Ascending aorta (tissue), 2 donors: ENCODE measurements at places on chromosomes 5 and 9.

GRCh38 chr5:73672132-73672531 is 46.1 kb downstream of the ARHGEF28 start:
- no peak for DNase-seq

DNA sequence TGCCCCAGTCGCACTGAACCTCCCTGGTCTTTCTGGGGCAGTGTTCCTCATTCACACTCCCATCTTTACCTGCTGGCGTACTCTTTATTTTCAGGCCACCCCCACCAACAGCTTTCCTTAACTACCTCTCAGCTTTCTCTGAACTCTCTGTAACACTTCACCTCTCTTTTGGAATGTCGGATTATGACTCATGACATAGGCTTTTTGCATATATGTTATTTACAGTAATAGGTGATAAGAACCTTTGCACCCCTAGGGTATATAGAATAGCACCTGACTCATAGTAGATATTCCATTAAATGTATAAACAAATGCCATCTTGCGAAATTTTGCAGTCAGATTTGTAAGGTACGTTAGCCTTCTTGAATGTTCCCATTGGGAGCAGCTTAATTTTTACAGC is 52.9 kb upstream of the MIER3 start:
- DNase-seq: no peak

DNA sequence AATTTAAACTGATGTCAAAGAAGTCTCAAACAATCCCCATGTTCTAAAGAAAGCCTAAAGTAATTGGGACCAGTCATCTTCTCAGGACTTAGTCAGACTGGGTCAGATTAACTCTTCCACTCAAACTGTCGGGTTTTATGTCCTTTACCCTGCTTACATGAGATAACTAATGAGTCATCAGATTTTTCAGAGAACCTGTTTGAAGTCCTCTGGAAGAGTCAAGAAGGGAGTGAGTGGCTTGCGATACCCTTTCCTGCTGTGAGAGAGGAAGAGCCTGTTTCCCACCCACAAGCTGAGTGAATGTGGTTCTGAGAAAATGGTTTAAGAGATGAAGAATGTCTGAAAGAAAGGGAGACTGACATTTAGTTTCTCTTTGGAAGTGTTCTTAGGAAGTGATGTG is 1866.7 kb upstream of the C9orf72 start:
- no peak for DNase-seq

GRCh38 chr5:59099270-59099994 is 516.6 kb downstream of the RAB3C start:
- no peak for DNase-seq

DNA sequence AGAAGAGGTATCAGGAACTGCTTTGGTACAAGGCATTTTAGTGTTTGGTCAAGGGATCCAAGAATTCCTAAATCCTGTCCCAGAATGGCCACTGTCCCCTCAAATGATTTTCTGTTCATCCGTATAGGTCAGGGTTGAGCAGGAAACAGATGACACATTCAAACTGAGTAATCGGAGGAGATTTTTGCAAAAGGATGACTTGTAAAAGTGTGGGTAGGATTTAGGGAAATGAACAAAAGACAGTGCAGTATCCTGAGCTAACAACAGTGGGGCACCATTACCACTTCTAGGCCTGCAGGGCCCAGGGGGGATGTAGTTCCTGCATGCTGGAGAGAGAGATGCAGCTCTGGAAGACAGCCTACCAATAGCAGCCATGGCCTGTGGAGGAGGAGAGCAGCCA is 290.1 kb downstream of the ZSWIM6 start:
- DNase-seq: no peak

GRCh38 chr5:30331534-30331933 is 862.0 kb upstream of the CDH6 start:
- DNase-seq: no peak

DNA sequence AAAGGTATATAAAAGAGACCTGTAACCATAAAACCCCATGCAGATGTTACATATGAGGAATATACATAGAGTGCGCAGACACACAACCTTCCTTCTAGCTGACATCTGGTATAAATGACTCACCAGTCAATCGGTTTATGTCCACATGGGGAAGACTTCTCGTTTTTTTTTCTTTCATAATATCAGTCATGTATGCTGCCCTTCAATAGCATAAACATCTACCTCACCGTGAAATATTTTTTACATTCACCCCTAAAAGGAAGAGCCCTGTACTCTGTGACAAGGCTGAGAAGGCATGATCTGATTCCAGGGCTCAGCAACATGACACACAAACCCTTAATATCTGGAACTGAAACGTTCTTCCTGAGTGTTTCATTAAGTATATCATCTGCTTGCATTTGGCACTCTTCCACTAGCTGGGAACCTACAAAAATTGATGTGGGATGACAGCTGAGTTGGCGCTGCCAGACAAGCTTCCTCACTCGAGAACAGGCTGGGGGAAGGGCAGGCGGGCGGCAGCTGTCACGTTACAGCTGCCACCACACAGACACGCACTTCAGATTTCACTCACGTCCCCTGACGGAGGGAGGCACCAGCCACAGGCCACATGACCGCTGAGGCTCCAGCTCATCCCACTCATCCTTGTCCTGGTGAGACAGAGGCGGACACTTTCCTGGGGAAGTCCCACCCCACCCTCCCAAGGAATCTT is 74.2 kb downstream of the SHB start:
- DNase-seq: peak; percentile 80

DNA sequence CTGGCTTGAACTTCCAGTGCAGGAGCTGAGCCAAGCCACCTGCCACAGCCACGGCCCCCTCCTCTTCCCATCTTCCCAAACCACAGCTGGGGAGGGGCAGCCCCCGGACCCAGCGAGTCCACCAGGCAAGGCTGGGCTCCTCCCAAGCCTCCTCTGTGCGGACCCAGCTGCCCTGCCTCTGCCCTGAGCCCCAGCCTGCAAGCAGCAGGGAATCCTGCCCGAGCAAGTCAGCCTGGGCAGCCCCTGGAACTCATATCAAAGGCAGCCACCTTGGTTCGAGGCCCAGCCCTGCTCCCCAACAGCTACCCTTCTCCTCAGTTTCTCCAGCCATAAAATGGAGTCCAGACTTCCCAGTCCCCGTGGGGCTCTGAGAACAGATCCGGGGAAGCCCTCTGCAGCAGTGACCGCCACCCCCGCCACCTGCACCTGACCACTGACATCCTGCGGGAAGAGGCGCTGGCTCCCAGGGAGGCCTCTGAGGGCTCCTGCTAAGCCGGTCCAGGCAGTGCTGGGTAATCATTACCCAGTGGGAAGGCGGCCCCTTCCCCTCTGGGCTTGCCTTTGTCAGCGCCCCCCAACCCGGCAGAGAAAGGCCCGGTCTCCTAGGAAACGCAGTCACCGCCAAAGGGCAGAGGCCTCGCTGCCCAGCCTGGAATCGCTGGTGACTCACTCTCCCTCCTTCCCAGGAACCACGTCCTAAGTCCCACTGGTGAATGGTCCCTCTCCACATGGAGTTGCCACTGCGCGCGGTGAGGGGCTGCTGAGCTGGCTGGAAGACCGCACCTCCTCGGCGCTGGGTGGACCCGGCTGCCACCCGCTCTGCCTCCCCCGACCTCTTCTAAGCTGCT is 1.5 kb downstream of the VAV2 start:
- peak; percentile 80 for DNase-seq

DNA sequence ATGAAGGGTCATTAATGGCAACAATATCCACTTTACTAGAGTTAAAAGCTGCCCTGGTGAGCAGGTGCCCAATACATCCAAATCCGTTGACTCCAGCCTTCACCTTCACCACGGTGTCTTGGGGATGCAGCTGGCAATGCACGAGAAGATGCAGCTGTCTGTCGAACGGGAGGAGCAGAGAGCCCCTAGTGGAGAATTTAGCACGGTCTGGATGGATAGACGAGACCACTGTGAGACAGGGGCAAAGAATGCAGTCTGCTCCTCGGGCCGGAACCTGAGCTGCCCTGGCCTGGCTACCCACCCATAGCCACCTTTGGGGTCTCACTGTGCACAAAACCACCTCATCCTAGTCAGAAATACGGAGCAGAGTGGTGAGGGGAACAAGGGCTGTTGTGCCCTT is 35.1 kb downstream of the ADRA1B start:
- DNase-seq: no peak

DNA sequence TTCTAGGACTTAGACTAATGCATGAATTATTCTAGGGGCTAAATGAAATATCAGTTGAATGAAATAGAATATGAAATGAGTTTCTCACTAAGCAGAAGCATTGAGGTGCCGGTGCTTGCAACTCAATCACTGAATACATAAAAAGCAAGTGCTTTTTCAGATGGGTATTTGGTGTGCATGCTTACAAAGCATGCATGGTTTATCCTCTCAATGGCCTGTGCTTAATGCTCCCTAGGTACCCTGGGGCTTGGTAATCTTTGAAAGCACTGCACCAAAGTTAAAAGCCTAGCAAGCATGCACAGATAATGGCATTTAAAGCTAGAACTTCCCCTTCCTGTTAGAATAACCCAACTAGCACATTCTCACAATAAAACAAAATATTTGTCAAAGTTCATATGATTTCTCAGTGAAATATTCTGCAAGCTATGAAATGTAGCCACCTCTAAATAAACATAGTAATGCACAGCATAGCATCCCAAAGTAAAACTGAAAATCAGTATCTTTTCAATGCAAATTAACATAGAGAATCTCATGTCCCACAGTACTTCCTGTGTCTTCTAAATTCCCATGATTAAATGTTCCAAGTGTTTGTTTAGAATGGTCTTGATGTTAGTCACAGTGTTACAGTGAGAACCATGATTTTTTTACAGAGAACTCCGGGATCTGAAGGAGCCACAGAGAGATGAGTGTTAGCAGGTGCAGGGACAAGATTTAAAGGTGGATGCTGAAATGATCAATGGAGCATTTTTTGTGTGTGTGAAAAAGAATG is 143.4 kb upstream of the CDH6 start:
- DNase-seq: no peak

GRCh38 chr5:54646356-54647101 is 129.0 kb downstream of the SNX18 start:
- peak; percentile 77 for DNase-seq

DNA sequence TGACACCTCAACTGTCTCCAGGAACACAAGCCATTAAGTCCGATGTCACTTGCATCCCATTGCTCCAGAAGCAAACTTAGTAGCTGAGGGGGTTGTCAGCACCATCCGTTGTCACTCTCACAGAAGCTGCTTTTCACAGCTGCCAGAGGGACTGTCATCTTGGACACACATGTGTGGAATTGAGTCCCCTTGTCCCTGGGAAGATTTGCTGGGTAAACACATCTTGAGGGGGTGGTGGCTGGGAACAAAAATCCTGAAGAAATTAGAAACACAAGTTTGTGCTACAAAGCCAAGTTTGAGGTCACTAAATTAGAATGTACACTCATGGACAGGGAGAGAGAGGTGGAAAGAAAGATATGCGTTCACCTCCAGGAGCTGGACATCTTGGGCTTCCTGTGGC is 55.2 kb upstream of the ADRA1B start:
- no peak for DNase-seq

DNA sequence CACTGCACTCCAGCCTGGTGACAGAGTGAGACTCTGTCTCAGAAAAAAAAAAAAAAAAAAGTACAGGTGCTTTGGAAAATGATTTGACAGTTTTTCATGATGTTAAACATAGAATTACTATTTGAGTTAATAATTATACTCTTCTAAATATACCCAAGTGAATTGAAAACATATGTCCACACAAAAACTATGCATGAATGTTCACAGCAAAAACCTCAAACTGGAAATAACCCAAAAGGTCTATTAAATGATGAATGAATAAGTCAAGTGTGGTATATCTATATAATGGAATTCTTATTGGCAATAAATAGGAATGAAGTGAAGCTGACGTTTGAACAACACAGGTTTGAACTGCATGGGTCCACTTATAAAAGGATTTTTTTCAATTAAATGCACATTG is 207.2 kb upstream of the DAB2 start:
- no peak for DNase-seq

DNA sequence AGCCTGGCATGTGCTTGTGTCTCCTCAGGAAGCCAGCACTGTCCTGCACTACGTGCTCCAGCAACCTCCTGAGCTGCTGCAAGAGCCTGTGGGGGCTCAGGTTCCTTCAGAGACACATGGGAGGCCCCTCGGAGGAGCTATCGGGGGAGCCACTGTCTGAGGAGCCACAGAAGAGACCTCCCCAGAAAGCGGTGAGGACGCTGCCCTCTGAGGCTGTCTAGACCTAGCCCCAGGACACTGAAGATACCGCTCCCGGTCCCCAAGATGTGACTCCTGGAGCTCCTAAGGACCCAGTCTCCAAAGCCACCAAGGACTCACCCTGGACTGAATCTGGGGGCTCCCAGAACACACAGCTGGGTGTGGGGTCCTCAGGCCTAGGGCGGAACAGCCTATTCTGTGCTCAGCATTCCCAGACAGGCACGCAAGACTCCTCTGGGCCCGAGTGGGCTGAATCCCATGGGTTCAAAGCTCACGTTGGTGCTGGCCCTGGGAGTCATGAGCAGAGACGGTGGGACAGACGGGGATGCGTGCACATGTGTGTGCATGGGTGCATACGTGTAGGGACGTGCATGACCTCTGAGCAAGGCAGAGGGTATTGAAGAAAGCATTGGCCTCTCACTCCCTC is 50.0 kb downstream of the HRH2 start:
- no peak for DNase-seq

DNA sequence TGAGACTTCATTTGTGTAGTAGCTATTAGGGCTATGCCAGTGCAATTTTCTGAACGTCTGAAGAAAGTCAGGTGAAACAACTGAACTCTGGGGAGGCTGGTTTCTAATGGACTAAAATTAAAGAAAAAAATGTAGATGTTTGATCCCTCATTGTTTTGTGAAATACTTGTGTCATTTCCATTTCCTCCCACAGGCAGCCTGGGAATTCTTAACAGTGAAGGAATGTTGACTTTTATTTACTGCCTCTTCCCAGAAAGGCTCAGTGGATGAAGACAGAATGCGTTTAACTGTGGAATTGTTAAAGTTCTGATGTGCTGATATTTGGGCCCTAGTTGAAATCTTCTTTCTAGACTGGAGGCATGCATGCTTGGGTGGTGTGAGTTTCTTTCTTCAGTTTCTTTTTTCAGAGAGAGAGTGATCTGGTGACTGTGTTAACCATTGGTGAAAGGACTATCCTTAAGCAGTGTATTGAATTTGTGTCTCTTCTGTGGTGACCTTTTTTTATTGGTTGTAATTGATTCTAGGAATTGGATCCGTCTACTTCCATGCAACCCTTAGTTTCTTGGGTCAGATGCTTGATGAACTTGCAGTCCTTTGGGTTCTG is 15.5 kb downstream of the ACER2 start:
- DNase-seq: no peak

DNA sequence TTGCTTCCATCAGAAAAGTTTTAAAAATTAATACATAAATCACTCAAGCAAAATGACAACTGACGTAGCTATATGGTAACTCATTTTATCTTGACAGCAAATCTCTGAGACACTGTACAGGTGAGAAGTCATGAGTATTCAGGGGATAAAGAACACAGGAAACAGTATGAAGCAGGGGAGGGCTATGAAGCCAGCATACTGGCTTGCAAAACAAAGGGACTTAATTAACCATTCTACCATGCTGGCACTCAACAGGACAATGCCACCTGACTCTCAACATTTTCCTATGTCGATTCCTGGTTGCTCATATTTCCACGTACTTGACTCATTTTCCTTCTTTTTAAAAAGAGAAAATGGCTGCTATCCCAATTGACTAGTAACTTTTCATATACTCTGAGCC is 151.4 kb upstream of the RETREG1 start:
- no peak for DNase-seq

- DNase-seq: no peak
Observed at GRCh38 chr9:127847178-127847510, 7.3 kb downstream of the ENG start.
